ENCODE measurements at places on chromosomes 3 and 15. TPM values are rescaled to one million over a fixed set of nuclear protein-coding genes. Genes with fewer than 3 reads are reported as not detected.

THSD4 gene
- 33.8 TPM for total RNA-seq

KLHL40 gene
- not detected for total RNA-seq

MYL3 gene
- total RNA-seq = not detected

NEK10 gene
- 15.8 TPM for total RNA-seq

MKRN3 gene
- total RNA-seq = 1.4 TPM

SPTBN5 gene
- total RNA-seq = 0.18 TPM

ALDH1L1 gene
- total RNA-seq = under 0.01 TPM

GOLGA8G gene
- total RNA-seq = under 0.01 TPM

PIGZ gene
- total RNA-seq = 2.1 TPM

ACVR2B gene
- 2.2 TPM for total RNA-seq

SLC12A8 gene
- total RNA-seq = 79.0 TPM

CCDC33 gene
- total RNA-seq = not detected

ACKR2 gene
- 0.28 TPM for total RNA-seq

ADPRH gene
- 1.7 TPM for total RNA-seq

CHRM5 gene
- under 0.01 TPM for total RNA-seq

IL5RA gene
- total RNA-seq = not detected

INSYN1 gene
- total RNA-seq = 5.1 TPM

CADPS gene
- total RNA-seq = 26.5 TPM

CMSS1 gene
- 8.5 TPM for total RNA-seq

EFCC1 gene
- not detected for total RNA-seq

CHRD gene
- 1.4 TPM for total RNA-seq

PLSCR2 gene
- total RNA-seq = not detected

PRSS50 gene
- not detected for total RNA-seq

AADAC gene
- 11.3 TPM for total RNA-seq

CELSR3 gene
- 1.00 TPM for total RNA-seq

CLEC3B gene
- total RNA-seq = 2.0 TPM

SLC9C1 gene
- total RNA-seq = 0.14 TPM

Data from smooth muscle cell of bladder (primary cell).